ENCODE measurements at places on chromosomes 16 and 17.

DNA sequence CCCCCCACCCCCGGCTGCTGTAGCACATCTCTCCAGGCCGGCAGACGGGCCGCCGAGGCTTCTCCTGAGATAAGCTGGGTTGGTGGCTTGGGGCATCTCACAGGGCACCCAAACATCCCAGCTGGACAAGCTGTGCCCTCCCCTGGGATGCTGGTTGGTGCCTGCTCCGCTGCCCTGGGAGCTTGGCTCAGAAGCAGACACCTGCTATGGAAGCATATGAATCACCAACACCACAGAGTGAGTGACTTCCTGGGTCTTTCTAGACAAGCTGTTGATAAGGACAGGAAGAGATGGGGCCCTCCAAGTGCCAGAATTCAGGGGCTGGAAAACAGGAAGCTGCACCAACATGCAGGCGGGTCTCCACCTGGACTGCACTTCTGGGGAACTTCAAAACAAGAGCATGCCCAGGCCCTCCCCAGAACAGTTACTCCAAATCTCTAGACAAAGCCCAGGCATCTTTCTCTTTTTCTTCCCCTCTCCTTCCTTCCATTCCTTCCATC is 13.7 kb downstream of the C16orf95 start:
- peak; percentile 26 for DNase-seq

DNA sequence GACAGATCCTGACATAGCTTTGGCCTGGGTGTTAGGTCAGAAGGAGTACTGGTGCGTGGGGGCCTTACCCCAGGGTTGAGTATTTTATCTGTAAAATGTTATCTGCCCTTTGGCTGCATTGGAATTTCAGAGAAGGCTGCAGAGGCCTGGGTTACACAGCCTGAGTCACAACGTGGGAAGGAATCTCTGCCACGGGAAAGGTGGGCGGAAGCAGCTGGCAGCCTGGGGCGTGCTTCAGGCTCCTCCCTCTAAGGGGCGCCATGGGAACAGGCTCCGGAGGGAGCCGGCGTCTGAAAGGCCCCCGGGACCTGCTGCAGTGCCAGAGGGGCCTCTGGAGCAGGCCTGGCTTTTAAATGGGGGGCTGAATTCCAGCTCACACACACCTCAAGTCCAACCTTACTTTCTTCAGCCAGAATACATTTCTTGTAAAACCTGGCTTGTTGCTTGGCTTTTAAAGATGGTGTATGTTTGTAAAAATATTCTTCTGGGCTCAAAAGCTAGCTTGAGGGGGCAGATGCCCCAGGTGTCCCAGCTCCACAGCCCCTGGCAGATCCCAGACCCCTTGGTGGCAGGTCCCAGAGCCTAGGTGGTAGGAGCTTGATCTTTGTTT is 142.2 kb downstream of the RAB11FIP4 start:
- peak; percentile 66 for DNase-seq

DNA sequence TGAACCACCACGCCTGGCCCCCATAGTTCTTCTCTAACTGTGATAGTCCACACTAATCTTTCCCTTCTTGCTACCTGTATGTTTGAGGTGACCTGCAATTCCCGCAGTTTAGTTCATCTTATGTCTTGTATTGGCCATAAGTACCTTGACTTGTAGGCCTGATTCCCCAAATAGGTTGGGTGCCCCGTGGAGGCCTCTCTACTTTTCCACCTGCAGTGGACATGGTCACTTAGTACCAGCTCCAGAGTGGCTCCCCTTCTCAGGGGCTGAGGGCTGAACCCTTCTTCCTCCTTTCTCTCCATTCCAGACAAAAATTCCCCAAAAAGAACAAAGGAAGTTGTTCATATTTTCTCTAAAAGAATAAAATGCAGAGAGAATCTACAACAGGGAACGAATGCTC is 33.5 kb upstream of the CES5A start:
- no peak for DNase-seq

- no peak for DNase-seq
Observed at GRCh38 chr17:3690094-3690715, 5.8 kb downstream of the P2RX5 start.

- DNase-seq = peak; percentile 55
Observed at GRCh38 chr16:89615596-89616090, 2.2 kb downstream of the DPEP1 start.

DNA sequence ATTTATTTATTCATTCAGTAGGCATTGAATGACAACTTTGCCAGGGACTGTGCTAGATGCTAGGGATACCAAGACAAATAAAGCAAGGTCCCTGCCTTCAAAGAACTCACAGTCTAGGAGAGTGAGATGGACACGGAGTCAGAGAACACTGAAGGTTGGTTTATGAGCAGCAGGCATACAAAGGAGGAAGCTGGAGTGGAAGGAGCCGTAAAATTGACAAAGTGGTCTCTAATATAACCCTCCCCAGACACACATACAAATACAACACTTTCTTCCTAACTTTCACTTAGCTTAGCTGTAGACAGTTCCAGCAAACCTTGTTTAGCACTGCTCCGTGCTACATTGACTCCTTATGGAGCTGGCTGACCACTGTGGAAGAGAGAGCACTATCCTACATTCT is 229.7 kb downstream of the IRX3 start:
- DNase-seq = no peak

GRCh38 chr16:67158637-67159600 is 790 bp downstream of the TRADD start:
- DNase-seq = peak; percentile 93

DNA sequence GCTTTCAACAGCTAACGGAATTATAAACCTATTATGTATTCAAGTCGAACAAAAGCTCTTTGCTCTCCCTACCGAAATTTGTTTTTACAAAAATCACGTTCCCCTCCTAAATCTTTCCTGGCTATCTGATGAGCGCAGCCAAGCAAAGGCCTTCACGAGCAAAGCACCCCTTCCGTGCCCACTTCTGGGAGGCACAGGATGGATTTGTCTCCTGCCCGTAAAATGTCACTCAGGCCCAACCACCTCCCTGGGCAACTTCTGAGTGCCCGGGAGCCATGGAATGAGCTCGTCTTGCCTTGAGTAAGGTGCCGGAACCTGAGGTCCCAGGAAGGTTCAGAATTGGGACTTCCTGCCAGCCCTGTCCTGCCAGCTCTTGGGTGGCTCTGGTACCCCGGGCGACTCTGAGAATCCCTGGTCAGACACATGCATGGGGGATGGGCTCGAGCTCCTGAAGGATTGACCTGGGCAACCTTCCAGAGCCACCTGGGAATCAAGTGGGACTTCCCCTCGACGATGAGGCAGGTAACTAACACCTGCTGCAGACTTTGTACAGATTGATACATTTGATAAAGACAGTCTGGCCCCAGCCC is 19.8 kb downstream of the SLC7A5 start:
- no peak for DNase-seq

GRCh38 chr16:84095466-84095865 is 21.3 kb downstream of the MBTPS1 start:
- no peak for DNase-seq

DNA sequence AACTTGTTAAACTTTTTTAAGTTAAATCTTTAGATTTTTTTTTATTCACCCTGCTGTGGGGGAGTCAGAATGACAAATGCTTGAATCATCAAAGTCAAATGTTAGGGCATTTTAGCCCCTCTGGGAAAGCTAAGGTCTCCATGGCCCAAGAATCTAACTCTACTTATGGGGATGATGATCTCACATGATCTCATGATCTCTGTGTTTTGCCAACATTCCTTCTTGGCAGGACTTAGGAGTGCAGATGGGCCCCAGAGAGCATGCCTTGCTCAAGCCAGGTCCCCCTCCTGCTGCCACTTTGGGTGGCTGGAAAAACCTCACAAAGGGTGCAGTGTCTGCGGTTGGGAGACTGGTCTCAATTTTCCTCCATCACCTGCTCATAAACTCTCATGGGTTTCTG is 108.6 kb downstream of the PRKCB start:
- no peak for DNase-seq

DNA sequence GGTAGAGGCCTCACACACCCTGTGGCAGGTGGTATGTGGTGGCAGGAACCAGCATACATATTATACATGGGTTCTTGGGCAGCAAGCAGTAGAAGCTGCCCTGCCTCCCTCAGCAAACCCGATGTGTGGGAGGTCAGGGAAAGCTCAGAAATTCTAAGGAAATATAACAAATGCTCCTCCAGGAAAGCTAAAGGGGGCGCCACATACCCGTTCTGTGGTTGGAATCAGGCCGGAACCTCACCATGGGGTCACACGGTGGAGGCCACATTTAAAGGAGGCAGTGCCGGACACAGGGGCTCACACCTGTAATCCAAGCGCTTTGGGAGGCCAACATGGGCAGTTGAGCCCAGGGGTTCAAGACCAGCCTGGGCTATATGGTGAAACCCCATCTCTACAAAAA is 12.4 kb upstream of the KATNB1 start:
- no peak for DNase-seq

DNA sequence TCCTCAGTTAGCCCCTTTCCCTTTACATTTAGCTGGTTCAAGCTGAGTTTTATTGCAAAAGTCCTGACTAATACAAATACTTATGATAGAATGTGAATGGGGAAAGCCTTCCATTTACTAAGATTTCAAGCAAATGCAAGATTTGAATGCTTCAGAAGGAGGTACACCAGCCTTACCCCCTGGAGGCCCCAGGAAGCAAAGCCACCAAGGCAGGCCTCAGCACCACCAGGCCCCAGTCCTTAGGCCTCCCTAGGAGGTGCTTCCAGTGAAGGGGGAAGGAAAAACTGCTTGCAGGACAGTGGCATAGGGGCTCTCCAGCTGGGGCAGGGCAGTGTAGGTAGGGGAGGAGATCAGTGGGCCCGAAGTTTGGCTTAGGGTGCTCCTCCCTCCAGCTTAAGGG is 7.3 kb upstream of the PRPSAP2 start:
- no peak for DNase-seq

- no peak for DNase-seq
Observed at GRCh38 chr17:40459636-40460603, 16.7 kb downstream of the IGFBP4 start.

DNA sequence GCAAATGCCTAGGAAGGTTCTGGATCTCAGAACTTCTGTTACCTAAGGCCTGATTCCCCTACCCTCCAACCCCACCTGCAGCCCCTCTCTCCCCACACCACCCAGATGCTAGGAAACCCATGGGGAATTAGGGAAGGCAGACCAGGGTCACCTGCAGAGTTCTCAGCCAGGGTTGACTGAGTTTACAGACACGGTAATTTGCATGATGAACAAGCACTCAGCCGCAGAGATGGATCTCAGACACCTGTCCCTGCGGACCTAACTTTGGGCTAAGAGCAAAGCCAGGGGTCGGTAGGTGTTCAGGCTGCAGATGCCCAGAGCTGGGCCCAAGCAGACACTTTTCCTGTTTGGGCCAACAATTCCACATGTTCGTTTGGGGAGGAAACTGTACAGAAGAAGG is 2.9 kb downstream of the ABI3 start:
- DNase-seq = no peak

DNA sequence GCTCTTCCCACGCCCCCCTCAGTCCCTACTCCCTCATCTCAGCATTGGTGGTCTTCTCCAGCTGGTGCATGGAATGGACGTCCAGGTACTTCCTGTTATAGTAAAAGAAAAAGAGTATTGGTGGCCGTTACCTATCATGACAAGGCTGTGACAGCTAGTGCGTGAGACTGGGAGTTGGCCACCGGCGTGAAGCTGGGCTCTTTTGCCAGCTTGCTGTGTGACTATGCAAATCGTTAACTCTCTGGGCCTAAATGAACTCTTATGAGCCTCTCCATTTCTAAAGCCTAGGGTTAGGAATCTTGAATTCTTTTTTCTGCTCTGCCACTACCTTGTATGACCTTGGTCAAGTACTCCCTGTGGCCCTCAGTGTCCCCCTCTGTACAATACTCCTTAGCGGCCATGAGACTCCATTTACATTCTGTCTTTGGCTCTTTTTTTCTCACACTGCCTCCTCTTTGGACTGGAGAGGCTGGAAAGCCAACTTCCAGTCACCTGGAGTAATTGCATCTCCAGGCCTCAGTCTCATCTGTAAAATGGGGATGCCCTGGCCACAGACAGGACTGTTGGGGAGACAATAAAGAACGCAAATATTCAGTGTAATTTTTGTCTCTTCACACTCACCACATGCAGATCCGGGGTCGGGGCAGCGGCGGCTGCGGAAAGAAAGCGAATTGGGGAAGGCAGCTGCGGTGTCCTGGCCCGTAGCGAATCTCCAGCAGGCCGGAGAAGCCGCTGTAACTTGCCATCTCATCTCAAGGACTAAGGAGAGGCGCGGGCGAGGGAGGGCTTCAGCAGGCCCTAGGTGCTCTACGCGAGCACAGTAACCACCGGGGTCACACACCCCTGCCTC is 1.1 kb downstream of the CFAP119 start:
- no peak for DNase-seq

GRCh38 chr16:84144209-84144858 is 643 bp downstream of the HSDL1 start:
- peak; percentile 69 for DNase-seq

GRCh38 chr17:39979893-39980350 is 685 bp upstream of the PSMD3 start:
- peak; percentile 31 for DNase-seq

- DNase-seq = peak; percentile 81
Observed at GRCh38 chr17:38444151-38444550, 15.9 kb downstream of the ARHGAP23 start.

- DNase-seq = no peak
Observed at GRCh38 chr17:73316919-73317505, 5.2 kb upstream of the CDC42EP4 start.

DNA sequence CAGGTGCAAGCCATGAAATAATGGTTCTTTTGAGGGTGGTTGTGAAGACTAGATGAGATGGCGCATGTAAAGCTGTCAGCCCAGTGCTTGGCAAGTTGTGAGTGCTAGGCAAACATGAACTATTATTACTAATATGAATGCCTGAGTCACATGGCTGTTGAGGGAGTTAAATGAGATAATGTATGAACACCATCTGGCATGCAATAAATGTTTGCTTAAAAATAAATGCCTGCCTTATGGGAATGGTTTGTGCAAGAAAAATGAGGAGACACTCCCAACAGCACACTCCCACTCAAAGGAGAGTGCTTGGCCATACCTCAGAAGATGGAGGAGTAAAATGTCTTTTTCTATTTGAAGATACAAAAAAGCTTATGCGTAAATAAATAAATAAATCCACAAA is 3.6 kb downstream of the MAPK3 start:
- no peak for DNase-seq

- no peak for DNase-seq
Observed at GRCh38 chr17:73731733-73732132, 87.5 kb upstream of the SDK2 start.

GRCh38 chr16:50371036-50371716 is 2.4 kb upstream of the BRD7 start:
- DNase-seq = no peak

DNA sequence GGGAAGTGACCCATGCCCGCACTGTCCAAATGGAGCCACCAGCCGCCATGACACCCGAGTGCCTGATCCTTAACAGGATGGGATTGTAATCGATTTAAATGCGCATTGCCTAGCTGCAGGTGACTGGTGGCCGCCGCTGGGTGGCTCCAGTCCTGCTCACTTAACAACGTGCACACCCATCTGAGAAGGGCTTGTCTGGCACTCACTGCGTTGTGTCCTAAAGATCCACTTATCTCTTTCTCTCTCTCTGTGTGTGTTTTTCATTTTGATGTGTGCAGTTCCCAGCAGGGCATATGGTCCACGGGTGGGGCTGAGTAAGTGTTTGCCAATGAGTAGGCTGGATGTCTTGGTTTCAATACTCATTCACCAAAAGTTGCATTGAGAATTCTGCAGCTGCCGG is 80.6 kb downstream of the IRF8 start:
- peak; percentile 32 for DNase-seq
